ENCODE measurements at places on chromosomes 5 and 9.
A peak's percentile ranks its signal among the peaks of the same experiment; 100 is the strongest.

GRCh38 chr5:121726991-121727390, 124.7 kb upstream of the FTMT start:
- DNase-seq = no peak

DNA sequence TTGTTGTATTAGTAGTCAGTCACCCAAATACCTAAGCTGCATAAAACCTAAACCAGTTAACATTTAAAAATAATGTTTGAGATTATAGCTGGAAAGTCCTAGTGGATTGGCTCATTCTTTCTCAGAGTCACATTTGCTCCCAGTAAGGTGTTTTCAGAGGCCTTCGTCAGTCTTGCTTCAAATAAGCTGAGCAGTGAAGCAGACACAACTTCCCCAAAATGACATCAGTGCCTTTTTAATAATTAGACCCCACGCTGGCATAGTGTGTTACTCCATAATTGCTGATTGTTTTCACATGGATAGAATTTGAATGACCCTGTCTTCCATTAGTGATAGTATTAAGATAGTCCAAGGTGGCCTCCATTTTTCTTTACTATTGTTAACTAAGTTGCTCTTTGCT, 245.8 kb downstream of the PJA2 start:
- DNase-seq = no peak

GRCh38 chr5:165227515-165227914, 1722.1 kb downstream of the MAT2B start:
- DNase-seq = no peak

DNA sequence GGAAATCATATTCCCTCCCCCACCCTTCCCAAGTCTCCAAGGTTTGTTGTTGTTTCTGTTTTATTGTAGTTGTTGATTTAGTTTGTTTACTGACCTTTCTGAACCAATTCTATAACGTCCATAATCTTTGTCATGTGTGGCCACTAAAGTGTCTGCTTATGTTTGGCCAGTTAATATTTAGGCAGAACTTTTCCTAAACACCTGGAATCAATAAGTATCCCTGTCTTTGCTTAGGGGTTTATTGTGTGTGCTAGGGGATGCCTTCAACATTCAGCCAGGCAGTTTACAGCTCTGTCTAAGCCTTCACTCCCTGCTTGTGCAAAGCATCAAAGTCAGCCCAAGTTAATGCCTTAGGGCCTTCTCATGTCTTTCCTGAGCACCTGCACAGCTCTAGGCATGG, 16.9 kb upstream of the LECT2 start:
- DNase-seq = no peak

- DNase-seq = peak; percentile 17
Measured at GRCh38 chr5:83724935-83725334, 4.3 kb upstream of the HAPLN1 start.

GRCh38 chr9:83061990-83062650, 822 bp downstream of the RASEF start:
- peak; percentile 4 for DNase-seq

DNA sequence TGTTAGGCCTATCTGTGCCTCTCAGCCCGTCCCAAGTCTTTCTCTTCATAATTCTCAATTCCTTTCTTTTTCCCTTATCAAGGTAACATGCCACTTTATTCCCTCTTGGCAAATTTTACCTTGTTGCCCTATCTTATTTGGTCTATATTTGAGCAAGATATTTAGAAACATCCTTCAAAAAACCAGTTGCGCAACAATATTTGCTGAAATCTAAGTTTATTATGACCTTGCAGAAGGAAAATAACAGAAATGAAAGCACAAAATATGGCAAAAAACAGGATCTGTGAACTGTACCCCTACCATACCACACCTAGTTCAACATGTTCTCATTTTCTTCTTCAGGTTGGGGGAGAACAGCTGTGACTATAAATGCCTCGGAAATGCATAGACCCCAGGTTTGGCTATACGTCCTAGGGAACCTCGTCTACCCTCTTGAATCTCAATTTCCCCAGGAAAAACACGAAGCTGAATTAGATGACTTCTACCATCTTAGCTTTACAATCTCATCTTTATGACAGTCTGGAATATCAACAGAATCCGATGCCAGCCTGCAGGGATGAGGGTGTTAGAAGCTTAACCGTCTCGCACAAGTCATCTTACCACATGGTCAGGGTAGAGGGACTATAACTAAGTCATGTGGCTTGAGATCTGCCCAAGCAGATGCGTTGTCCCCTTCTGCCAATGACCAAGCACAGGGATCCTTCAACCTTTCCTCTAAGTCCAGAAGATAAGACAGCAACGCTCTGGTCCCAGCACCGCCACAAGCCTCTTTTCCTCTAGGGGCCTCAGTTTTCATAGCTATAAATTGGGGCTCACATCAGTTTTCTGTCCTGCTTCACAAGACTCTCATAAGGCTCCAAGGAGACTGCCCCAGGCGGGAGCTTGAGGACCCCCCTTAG, 1.3 kb downstream of the LCP2 start:
- DNase-seq = no peak
